ENCODE measurements at places on chromosomes 16 and 17. TPM values are rescaled to one million over a fixed set of nuclear protein-coding genes. Genes with fewer than 3 reads are reported as not detected.

DNA sequence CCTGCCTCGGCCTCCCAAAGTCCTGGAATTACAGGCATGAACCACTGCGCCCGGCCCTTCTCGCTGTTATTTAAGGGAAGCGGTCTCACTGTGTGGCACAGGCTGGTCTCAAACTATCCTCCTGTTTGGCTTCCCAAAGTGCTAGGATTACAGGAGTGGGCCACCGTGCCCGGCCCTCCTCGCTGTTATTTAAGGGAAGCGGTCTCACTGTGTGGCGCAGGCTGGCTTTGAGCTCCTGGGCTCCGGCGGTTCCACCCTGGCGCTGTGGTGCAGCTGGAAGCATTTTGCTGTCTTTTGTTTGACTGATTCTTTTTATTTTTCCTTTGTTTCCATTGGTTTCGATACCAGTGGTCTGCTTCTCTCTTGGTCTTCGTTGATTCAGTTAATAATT, 40.7 kb downstream of the FOXK2 start:
- DNase-seq, result no peak

GRCh38 chr16:67922221-67922620, 9.4 kb downstream of the CTRL start:
- DNase-seq, result no peak

GRCh38 chr17:62573480-62574117, 53.9 kb upstream of the MRC2 start:
- DNase-seq, result no peak

DNA sequence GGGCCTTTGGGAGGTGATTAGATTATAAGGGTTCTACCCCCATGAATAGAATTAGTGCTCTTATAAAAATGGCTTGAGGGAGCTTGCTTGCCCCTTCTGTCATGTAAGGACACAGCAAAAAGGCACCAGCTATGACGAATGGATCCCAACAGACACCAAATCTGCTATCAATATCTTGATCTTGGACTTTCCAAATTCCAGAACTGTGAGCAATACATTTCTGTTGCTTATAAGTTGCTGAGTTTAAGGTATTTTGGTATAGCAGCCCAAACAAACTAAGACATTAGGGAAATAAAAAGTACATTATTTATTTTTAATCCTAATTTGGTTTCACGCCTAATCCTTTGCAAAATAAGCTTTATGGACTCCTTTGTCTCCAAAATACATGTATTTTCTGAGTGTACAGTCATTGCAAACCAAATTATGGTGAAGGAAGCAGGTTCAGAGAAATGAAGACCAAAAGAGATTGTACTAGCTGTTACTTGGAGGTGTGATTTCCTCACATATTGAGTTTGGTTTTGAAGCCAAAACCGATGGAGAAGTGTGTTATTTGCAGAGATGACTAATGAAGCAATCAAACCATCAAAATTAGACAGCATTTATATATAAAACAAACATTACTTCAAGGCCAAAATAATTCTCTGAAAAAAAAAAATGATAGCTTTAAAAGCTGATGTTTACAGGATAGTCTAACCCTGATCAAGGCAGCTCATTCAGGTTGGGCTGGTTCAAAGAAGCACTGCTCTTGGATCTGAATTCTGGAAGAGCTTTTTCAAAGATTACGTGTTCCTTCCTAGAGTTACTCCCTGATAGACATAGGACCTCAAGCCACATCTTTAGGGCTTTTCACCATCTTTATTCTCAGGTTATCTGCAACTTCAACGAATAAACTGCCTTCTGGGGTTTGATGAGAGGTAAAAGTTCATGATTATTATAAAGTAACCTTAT, 71.6 kb downstream of the MYO1D start:
- DNase-seq, result no peak

- no peak for DNase-seq
These were observed 108.3 kb upstream of the ZNF750 start for GRCh38 chr17:82948081-82948511.

Gene CTRB1
- polyA plus RNA-seq, result not detected

Gene SNX20
- 62.5 TPM for polyA plus RNA-seq

DNA sequence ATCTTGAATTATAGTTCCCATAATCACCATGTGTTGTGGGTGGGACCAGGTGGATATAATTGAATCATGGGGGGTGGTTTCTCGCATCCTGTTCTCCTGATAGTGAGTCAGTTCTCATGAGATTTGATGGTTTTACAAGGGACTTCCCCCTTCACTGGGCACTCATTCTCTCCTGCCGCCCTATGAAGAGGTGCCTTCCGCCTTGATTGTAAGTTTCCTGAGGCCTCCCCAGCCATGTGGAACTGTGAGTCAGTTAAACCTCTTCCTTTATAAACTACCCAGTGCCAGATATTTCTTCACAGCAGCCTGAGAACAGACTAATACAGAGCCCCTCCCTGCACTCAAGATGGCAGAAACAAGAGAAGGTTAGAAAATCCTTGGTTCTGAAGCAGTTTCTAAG, 26.4 kb downstream of the LDAF1 start:
- no peak for DNase-seq

DNA sequence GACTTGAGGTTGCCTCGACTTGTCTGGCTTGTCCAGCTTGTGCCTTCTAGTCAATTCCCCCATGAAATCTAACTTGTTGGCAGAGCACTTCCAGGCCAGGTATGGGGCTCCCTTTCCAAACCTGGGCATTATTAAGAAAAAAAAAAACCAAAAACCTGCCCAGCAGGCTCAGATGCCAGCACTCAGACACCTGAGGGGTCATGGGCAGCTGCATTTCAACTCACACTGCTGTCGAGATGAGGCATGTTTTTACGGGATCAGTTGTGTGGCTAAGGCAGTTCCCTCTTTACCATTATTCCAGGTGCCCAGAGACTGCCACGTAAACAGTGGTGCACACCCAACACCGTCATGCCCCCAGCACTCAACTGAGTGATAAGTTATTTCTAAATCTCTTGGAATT, 17.8 kb downstream of the TMEM11 start:
- no peak for DNase-seq

GRCh38 chr16:52346709-52347108, 200.2 kb downstream of the TOX3 start:
- no peak for DNase-seq

- DNase-seq, result no peak
These were observed 7.7 kb downstream of the CHAD start for GRCh38 chr17:50460831-50461526.

GRCh38 chr16:67349172-67349571, 22.6 kb downstream of the LRRC36 start:
- peak; percentile 14 for DNase-seq

- peak; percentile 22 for DNase-seq
These were observed 112.9 kb downstream of the ABCC1 start for GRCh38 chr16:16062023-16062937.

GRCh38 chr17:40306395-40306794, 2.6 kb upstream of the RARA start:
- DNase-seq, result no peak

DNA sequence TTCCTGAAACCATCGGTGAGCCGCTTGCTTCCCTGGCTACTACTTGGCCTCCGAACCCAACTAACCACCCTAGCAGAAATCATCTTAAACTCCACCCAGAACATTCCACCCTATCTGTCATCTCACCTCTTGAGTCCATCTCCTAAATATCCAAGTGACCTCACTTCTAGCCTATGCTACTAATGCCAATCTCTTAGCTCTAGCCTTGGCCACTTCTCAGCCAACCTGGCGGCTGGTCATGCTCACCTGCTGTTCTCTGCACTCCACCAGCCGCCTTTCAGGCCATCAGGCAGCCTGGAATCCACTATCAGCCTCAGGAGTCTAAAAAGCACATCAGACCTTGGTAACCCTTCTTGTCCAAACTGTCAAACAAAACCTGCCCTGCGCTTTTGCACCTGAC, 11.9 kb upstream of the CYTH1 start:
- no peak for DNase-seq

Gene NUFIP2
- 15.6 TPM for polyA plus RNA-seq

Data from CD4-positive, alpha-beta memory T cell (primary cell).